NT2/D1 (cell line): ENCODE measurements at places on chromosomes 13 and 19.
A peak's percentile ranks its signal among the peaks of the same experiment; 100 is the strongest.

GRCh38 chr19:12047868-12048267, 4.9 kb downstream of the ZNF878 start:
- DNase-seq: no peak

GRCh38 chr19:9309974-9310446, 372 bp upstream of the ZNF699 start:
- peak; percentile 94 for DNase-seq

DNA sequence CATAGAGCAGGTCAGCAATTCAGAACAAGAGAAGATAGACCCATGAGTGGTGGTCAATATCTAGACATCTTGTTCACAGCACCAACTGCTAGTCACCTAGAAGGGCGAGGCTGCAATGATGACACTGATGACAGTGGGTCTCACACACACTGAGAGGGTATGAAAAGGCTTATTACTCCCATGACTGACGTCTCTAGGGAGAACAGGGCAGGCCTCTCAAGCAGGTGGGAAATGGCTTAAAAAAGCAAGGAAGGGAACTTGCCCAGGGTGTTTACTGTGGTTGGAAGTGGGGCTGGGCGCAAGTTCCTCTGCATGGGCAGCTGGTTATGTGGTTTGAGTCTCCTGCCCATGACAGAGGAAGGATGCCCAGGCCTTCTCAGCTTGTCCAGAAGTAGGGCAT, 33.8 kb downstream of the ZNF44 start:
- no peak for DNase-seq

DNA sequence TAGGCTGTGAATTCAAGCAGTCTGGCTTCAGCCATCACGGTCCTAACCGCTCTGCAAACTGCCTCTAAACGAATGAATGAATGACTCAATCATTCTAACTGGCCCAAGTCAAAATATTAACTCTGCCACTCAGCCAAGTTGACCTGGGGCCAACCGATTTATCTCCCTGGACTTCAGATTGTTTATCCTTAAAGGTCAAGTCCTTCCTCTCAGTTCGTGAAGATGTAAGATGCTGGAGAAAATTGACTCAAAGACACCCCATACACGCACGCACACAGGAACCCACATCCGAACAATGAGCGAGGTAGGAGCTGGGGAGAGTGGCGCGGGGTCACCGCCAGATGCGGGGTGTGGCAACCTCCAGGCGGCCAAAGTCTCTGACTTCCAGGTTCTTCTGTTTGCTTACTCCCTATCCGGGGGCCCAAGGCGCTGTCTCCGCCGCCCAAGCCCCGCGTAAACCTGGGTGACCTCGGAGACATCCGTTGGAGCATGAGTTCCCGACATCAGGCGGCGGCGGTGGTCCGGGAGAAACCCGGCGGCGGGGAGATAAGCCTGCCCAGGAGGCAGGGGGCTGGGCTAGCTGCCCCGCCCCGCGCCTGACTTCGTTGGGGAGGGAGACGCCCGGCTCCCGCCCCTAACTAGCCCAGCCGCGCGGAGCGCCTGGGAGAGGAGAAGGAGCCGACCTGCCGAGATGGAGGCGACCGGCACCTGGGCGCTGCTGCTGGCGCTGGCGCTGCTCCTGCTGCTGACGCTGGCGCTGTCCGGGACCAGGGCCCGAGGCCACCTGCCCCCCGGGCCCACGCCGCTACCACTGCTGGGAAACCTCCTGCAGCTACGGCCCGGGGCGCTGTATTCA, at the start of gene CYP2S1:
Gene CYP2S1 (plus strand): TSS at position 646 of the 856 bp plus-strand sequence. CDS start 46 bp downstream, at position 692.
- DNase-seq: no peak

- DNase-seq: no peak
Measured at GRCh38 chr13:98411617-98412265, 165.2 kb downstream of the STK24 start.

DNA sequence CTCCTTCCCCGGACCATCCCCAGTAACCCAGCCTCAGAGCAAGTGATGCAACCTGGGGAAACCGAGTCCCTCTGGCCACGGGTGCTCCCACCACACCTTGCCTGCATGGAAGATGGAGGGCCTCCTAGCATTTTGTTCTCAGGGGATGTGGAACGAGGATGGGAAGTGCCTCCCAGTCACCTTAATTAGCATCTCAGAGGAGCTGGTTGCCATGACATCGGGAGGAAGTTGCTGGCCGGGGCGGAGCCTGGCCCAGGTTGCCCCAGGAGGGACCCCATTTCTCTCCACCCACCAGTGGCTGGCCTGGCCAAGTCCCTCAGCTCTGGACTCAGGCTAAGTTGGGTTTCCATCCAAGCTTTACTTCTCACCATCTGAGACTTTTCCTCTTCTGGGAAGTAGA, 24.1 kb upstream of the PTPRS start:
- DNase-seq: no peak

GRCh38 chr19:30778061-30778460, 405.9 kb downstream of the ZNF536 start:
- DNase-seq: no peak

GRCh38 chr19:18171605-18172327, 1.8 kb upstream of the IFI30 start:
- no peak for DNase-seq

DNA sequence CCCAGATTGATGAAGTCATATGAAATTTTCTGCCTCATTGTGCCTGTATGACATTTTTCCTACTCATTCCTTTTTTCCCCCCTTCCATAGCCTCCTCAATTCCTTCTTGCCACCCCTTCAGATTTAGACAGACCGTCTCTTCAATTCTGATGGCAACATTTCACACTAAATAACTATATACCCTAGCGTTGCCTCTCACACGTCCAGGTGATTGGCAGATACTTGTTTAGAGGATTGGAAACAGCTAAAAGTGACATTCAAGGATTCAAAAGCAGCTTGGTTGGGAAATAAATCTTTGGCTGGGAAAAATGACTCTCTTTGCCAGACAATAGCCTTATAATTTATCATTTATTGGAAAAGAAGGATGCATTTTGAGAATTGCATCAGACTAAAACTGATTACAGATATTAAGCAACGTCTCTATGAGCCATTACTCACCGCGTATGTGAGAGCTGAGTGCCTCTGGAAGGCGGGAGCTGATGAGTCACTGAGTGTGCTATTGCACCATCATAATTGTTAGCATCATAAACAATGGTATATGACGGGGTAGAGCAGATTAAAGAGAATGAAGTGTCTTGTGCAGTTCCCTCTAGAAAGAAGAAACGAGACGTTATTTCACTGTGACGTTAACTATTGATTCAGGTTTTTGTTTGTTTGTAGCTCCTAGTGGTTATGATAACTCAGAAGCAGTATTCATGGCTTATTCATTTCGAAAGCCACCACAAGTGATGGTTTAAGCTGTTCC, 61.1 kb upstream of the FAM216B start:
- no peak for DNase-seq

DNA sequence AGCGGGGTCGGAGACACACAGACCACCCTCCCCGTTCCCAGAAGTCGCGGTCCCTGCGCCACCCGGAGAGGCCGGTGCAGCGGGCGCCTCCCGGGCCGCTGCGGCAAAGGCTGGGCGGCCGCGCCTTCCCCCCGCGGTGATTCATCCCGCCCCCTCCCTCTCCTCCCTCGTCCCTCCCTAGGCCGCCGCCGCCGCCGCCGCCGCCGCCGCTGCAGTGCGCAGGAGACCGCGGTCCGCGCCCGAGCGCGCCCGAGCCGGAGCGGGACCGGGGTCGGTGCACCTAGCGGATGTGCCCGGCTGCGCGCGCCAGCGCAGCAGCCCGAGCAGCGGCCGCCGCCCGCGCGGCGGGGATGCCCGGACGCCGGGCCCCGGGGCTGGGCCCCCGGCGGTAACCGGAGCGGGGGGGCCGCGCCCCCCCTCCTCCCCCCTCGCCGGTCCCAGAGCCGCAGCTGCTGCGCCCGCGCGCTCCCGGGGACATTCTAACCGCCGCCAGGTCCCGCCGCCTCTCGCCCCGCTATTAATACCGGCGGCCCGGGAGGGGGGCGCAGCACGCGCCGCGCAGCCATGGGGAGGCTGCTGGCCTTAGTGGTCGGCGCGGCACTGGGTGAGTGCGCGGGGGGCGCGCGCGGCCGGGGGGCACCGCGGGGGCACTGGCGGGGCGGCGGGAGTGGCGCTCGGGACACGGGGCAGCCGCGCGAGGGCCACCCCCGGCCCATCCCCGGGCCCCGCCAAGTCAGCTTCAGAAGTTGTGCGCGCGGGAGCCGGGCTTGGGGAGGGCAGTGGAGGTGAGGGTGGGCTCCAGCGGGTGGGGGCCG, at the start of gene SCN1B:
Gene SCN1B (plus strand): TSS at position 214 of the 815 bp plus-strand sequence. CDS start 351 bp downstream, at position 565.
- no peak for DNase-seq

DNA sequence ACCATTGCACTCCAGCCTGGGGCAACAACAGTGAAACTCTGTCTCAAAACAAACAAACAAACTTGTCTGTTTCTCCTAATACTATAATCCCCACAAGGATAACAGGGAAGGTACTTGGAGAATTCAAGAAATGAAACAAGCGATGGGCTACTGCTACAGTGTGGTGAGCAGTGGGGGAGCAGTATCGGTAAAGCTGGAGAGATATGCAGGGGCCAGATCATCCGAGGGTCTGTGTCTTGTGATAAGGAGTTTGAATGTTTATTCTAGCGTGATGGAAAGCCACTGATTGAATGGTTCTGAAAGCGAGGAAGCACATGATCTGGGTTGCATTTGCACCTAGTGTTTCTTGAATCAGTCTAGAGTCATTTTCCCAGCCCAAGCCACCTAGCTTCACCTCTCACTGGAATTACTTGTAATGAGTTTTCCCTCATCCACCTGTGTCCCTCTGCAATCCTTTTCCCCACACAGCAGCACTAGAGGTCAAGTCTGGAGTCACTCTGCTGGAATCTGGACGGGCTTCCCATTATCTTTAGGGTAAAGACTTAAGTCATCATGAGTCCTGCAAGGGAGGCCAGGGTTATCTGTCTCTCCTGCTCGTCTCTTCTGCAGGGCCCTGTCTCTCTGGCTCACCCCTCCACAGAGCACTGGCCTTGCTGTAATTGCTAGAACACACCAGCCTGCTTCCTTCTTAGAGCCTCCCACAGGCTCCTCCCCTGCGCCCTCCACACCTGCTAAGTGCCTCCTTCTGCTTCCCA, 162.3 kb downstream of the KLF5 start:
- DNase-seq: no peak

DNA sequence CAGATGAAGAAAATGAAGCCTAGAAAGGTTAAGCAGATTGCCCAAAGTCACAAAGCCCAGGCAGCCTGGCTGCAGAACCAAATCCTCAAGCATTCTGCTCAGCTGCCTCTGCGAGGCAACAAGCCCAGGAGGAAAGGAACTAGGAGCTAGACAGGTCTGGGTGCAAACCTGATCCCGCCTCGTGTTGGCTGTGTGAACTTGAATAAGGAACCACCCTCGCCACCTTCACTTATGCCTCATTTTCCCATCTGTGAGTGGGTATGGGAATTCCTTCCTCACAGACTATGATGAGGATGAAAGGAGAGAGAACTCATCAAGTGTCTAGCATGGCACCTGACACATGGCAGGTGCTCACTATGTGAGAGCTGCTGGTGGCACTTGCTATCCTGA, 6.6 kb downstream of the SMG9 start:
- DNase-seq: no peak

- DNase-seq: no peak
Measured at GRCh38 chr13:84940798-84941197, 858.4 kb downstream of the SLITRK6 start.

GRCh38 chr19:17725422-17726078, 6.3 kb downstream of the MAP1S start:
- DNase-seq: no peak

DNA sequence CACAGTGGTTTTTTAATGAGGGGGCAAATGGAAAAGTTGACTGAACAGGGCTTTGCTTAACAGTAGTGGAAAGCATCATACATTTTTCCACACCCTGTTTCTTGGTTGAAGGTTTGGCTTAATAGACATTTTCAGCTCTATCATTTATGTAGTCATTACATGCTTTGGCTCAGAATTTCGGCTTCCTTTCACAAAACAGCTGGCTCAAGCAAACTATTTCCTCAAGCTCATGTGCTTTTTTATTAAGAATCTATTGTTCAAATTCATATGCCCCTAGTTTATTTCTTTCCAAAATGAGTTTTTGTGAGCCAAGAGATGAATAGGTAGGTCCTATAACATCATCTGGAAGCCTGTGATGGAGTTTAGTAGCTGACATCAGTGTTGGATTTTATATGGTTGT, 113.8 kb downstream of the SLITRK6 start:
- DNase-seq: no peak

DNA sequence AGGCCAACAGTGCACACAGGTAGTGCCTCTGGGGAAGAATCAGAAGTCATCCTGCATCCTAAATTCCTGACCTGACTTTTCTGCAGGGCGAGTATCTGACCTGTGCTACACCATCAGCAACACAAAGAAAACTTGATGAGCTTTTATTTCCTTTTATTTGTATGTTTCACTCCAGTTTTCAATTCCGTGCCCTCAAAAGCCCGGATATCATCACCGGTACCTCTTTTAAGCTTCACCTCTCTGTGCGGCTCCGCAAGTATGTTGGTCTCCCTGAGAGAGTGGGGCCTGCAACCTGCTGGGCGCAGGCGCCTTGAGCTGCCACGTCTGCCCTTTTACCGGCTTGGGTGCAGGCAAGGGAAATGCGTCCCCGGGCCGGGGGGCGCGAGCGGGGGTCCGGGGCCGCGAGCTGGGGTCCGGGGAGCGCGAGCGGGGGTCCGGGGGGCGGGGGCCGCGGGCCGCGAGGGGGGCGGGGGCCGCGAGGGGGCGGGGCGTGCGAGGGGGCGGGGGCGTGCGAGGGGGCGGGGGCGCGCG, 4.3 kb upstream of the DUXA start:
- DNase-seq: no peak

DNA sequence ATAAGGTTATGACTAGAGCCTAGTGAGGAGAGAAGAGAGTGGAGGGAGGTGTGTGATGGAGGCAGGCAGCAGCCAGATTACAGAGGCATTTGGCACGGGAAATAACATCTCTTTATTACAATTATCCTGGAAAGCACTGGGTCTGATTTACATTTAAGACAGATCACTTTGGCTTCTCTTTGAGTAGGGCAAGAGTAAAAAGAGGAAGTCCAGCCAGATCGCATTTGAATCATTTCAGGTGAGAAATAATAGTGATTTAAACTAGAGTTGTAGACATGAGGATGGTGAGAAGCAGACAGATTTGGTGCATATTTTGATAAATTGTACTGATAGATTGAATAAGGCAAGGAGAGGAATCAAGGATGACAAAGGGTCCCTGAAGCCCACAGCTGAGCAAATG, 9.6 kb upstream of the SACS start:
- no peak for DNase-seq

DNA sequence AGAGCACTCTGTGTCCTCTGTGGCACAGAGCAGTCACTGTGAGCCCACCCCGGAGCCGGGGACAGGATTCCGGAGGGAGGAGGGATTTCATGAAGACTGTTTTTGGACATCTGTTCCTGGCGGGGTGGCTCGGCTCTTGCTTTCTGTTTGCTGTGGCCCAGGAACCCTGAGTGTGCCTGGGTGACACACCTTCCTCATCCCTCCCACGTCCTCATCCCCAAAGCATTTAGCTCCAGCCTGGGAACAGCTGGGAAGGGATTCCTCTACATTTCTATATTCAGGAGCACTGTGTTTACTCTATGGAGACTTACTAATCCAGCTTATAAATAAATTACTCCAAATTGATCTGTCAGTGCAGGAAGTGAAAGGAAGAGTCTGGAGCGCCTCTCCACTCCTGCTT, 97.8 kb upstream of the UBL3 start:
- DNase-seq: no peak

GRCh38 chr13:28147495-28147894, 9.2 kb downstream of the PAN3 start:
- no peak for DNase-seq
